ENCODE measurements at places on chromosomes 5 and 9. TPM values are rescaled to one million over a fixed set of nuclear protein-coding genes. Genes with fewer than 3 reads are reported as not detected.

DNA sequence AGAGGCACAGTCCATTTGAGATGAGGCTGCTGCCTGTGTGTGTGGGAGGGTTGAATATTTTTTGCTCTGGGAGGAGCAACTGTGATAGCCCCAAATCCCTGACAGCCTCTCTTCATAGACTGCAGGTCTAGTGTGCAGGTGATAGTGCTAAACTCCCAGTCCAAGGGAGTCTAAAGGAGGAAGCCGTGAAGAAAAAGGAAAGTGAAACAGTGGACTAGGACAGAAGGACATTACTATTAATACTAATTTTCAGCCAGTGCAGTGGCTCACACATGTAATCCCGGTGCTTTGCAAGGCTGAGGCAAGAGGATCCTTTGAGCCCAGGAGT is 295.0 kb downstream of the PDE4D start:
- no peak for DNase-seq

- DNase-seq: no peak
Observed at GRCh38 chr9:20135119-20135697, 346.4 kb upstream of the SLC24A2 start.

DNA sequence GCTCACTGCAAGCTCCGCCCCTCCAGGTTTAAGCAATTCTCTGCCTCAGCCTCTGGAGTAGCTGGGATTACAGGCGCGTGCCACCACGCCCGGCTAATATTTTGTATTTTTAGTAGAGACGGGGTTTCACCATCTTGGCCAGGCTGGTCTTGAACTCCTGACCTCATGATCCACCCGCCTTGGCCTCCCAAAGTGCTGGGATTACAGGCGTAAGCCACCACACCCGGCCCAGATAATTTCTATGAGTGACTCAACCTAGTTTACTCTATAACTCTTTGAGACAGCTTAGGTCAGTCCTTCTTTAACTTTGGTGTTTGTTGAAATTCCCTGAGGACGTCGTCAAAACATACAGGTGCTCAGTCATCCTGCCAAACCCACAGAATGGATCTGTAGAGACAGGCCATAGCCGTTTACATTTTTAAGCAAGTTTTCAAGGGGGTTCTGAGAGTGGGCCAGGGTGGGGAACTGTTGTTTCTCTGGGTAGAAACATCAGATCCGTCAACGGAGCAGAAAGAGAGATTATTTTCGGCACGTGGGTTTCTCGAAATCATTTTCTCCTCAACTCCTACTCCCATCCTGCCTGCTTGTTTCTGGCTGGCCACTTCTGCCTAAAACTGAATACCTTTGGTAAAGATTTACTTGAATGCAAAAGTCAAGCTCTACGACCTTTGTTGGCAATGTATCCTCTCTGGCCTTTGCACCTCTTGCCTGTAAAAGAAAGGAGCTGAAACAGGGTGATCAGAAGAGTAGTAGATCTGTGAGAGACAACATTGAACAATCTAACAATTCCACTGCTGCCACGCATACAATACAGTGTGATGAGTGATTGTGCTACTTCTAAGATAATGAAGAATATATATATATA is 6.0 kb upstream of the BOD1 start:
- DNase-seq: no peak

DNA sequence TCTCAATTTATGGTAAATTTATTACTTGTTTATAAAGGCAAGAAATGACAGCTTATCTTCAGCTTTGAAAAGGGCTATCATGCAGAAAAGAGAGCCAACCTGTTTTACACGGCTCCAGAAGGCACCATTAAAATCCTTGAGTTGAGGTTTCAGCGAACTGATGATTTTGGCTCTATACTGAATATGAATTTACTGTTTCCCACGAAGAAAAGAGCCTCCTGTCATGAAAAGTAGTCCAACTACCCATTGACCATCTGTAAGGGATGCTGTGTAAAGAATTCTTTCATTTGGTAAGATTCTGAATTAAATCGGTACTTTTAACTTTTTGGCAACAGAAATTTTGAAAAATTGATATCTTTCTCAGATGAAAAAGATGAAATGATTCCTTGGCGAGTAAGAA is 657.6 kb upstream of the ZNF608 start:
- no peak for DNase-seq

GRCh38 chr5:3740546-3741373 is 145.1 kb downstream of the IRX1 start:
- no peak for DNase-seq

DNA sequence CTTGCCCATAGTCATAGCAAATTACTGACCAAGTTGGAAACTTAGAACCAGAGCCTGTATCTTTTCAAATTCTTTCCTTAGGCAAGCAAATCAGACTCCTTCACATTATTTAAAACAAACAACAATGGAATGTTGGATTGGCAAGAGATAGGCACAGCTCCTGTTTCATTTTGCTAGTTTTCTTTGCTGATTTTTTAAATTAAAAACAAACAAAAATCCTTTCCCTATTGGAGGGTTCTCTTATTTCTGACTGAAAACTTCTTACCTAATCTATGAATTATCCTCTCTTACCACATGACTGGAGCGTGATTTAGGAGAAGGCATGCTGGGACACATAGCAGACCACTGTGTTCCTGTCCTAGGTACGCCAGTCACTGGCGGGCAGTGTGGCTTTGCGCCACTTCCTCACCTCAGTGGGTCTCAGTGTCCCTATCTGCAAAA is 63.0 kb downstream of the TTC39B start:
- DNase-seq: no peak

DNA sequence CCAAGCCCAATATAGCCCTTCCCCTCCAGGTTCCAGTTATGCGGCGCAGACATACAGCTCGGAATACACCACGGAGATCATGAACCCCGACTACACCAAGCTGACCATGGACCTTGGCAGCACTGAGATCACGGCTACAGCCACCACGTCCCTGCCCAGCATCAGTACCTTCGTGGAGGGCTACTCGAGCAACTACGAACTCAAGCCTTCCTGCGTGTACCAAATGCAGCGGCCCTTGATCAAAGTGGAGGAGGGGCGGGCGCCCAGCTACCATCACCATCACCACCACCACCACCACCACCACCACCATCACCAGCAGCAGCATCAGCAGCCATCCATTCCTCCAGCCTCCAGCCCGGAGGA is 6.3 kb downstream of the NR4A3 start:
- DNase-seq: no peak

DNA sequence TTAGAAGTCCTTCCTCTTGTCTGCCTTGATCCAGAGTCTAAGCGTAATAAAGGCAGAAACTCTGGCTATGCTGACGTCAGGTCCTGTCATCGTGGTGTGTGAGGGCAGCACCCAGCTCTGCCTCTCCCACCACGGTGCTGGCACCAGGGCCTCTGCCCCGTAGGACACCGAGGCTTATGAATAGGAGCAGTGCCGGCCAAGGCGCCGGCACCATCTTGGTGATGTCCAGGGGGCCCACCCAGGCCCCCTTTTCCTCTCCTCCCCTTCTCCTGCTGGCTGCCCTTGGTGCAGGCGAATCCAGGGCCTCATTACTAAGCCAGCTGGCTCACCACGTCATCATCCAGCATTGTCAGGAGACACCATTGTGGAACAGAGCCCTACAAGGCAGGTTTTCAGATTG is 252.3 kb downstream of the FANCC start:
- DNase-seq: no peak

- DNase-seq: no peak
Observed at GRCh38 chr9:101578378-101578777, 16.4 kb downstream of the PPP3R2 start.

- no peak for DNase-seq
Observed at GRCh38 chr5:31113101-31113500, 80.4 kb upstream of the CDH6 start.

DNA sequence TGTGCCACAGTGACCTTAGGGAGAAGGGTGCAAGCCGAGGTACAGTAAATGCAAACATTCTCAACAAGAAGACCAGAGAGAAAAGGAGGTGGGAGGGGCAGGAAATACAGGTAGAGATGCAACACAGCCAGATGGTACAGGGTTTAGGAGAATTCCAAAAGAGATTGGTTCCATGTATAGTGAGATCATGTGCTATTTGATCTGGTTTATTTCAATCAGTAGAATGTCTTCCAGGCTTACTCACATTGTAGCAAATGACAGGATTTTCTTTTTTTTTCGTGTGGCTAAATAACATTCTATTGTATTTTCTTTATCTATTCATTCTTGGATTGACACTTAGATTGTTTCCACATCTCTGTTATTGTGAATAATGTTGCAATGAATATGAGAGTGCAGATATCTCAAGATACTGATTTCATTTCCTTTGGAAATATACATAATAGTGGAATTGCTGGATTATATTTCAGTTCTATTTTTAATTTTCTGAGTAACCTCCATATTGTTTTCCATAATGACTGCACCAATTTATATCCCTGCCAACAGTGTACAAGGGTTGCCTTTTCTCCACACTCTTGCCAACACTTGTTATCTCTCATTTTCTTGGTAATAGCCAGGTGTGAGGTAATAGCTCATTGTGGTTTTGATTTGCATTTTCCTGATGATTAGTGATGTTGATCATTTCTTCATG is 107.8 kb upstream of the GAS1 start:
- DNase-seq: no peak

The ZBTB26 gene
- total RNA-seq: 11.5 TPM

The C5orf34 gene
- 9.7 TPM for total RNA-seq

The IL3 gene
- not detected for total RNA-seq

The FST gene
- total RNA-seq: 19.7 TPM

The DOCK8 gene
- total RNA-seq: 12.5 TPM

The ATP10B gene
- total RNA-seq: 3.4 TPM

The CENPH gene
- total RNA-seq: 20.5 TPM

The SLC25A48 gene
- 0.37 TPM for total RNA-seq

The ACOT12 gene
- total RNA-seq: 0.21 TPM

The IFNA8 gene
- total RNA-seq: not detected

The NR4A3 gene
- 4.7 TPM for total RNA-seq
